Coronary artery (tissue), 2 donors: ENCODE measurements at places on chromosomes 1 and 21.

- no peak for DNase-seq
Observed at GRCh38 chr1:6045561-6045960, at the start of gene KCNAB2. Gene KCNAB2, plus strand, starts transcription at chr1:6045888. Its CDS starts 5,649 bp downstream, at chr1:6051537.

- DNase-seq: no peak
Observed at GRCh38 chr1:34163792-34164731, 968 bp downstream of the CSMD2 start.

DNA sequence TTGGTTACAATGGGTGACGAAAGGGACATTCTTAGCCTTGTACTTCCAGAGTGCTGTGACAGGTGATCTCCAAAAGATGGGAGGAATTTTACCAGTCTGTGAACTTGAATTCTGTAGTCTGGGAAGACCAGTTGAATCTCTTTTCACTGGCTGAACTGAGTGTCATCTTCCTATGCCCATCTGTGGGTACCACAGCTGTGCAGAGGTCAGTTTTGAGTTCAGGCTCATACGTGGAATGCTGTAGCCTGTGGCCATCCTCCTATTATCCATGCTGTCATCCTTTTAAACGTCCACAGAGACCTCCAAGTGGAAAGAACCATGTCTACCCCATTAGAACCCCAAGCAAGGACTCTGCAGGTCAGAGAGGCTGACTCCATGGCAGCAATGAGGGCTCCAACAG, 32.1 kb downstream of the TMEM51 start:
- no peak for DNase-seq

- no peak for DNase-seq
Observed at GRCh38 chr1:37593726-37594125, 2.0 kb downstream of the GNL2 start.

DNA sequence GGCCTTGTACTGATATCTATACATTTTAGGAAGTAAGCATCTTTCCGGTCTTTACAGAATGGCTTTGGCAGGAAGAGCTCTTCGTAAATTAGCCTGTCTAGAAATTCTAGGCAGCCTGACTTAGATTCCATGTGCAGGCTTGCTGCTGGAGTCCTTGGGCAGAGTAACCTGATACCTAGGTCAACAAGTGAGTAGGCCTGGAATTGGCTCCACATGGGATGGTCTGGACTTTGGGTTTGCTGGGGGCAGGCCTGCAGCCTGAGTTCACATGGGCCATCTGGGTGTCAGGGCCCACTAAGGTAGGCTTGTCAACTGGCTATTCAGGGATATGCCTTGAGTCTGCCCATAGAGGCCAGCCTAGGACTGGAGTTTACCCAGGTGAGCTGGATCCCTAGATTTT, 59.6 kb upstream of the CYYR1 start:
- no peak for DNase-seq

GRCh38 chr1:225911191-225912130, 12.6 kb downstream of the PYCR2 start:
- DNase-seq: no peak

GRCh38 chr1:116268211-116268610, 104.8 kb upstream of the ATP1A1 start:
- DNase-seq: no peak

GRCh38 chr1:30407865-30408580, 315.4 kb downstream of the MATN1 start:
- DNase-seq: peak; percentile 53

GRCh38 chr1:185267301-185267700, 49.7 kb downstream of the IVNS1ABP start:
- no peak for DNase-seq

- no peak for DNase-seq
Observed at GRCh38 chr21:36751383-36751782, 52.5 kb downstream of the SIM2 start.

GRCh38 chr1:101120868-101121267, 95.3 kb upstream of the DPH5 start:
- DNase-seq: no peak
